ENCODE measurements at places on chromosomes 7 and 10.

DNA sequence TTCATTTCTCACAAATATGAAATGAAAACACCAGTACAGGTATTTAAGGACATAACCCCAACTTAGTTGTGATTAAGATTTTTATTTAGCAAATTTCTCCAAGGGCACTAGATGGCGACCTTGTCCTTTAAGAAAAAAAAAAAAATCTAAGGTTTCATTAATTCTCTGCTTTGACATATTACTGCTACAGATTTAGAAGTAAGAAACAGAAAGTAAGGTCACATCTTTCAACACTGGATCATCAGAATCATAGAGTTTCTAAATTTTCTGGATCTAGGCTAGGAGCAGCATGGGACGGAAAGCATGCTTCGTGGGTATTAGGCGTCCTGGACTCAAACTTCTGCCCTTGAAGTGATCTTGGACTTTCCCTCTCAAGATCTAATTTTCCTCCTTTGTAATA lies 85.5 kb upstream of the PRKG1 start:
- no peak for DNase-seq

- DNase-seq: no peak
Observed at GRCh38 chr7:55173671-55174070, 154.9 kb downstream of the EGFR start.

- DNase-seq: no peak
Observed at GRCh38 chr10:132512693-132513345, 24.8 kb upstream of the INPP5A start.

GRCh38 chr7:135380351-135380750 lies 129.6 kb downstream of the CNOT4 start:
- no peak for DNase-seq

GRCh38 chr7:117386110-117386706 lies 41.1 kb downstream of the ASZ1 start:
- DNase-seq: no peak

DNA sequence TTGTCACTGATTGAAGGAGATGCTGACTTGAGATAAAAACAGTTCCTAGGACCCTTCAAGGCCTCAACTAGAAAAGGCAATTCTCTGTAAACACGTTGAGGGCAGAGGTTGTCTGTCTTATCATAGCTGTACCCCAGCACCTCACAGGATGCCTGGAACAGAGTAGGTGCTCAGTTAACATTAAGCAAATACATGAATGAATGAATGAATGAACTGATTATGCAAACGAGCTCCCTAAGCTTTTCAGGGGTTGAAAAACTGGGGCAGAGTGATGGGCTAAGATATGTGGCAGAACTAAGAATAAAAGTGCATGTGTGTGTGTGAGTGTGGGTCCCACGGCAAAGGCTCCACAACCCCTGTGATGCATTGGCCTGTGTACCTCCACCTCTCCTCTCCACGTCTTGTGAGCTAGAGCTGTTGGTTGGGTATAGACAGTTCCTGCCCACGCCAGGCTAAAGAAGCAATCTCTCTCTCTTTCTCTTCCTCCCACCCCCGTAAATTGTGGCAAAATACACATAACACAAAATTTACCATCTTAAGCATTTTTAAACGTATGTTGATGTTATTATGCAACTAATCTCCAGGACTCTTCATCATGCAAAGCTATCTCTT lies 20.9 kb upstream of the SMC3 start:
- no peak for DNase-seq

- no peak for DNase-seq
Observed at GRCh38 chr7:34973400-34973760, 63.9 kb downstream of the DPY19L1 start.

- DNase-seq: no peak
Observed at GRCh38 chr7:45973725-45974532, 52.9 kb upstream of the IGFBP3 start.

DNA sequence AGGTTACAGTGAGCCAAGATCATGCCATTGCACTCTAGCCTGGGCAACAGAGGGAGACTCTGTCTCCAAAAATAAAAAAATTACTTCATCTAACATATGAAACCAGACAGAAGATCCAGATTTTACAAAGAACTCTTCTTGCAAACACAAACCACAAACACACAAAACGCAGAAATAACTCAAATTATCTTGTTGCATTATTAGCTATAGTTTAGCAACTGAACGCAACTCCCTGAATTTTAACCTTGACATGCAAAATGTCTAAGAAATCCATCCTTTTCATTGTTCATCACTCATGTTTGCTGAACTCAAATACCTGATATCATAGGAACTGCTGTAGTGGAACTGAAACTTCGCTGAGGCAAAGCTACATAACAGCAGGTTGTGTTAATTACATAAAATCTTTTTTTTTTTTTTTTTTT lies 64.1 kb downstream of the MICU1 start:
- no peak for DNase-seq

DNA sequence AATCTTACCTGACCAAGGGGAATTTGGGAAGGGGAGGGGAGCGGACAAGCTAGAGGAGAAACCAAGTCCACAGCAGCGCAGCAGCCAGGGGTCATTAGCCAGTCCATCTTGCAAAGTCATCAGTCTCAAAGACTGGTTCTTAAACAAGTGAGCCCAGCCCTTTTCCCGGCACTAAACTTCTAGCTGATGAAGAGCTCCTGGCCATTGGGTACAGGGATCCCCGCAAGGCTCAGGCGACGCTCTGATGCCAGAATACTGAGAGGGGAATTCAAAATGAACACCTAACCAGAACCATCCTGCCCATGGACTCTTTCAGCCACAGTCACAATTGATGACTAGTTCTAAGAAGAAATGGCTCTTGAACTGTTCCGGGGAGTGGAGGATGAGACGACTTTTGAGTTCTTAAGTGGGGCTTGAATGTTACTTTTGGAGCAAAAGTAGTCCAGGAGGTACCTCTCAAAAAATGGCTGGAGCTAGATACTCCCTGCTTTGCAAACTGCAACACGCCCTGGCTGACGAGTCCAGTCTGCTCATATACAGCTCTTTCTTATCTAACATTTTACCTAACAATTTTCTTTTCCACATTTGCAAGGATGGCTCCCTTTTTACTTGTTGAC lies 2.5 kb upstream of the TWIST1 start:
- DNase-seq: no peak

- DNase-seq: no peak
Observed at GRCh38 chr10:102261842-102262241, 16.5 kb downstream of the GBF1 start.

All from cerebellar nuclear complex (tissue), 1 donor.